Activated T-cell treated with anti-CD3 and anti-CD28 coated beads for 1 hour (primary cell): ENCODE measurements at places on chromosomes 11 and 22.
A peak's percentile ranks its signal among the peaks of the same experiment; 100 is the strongest.

DNA sequence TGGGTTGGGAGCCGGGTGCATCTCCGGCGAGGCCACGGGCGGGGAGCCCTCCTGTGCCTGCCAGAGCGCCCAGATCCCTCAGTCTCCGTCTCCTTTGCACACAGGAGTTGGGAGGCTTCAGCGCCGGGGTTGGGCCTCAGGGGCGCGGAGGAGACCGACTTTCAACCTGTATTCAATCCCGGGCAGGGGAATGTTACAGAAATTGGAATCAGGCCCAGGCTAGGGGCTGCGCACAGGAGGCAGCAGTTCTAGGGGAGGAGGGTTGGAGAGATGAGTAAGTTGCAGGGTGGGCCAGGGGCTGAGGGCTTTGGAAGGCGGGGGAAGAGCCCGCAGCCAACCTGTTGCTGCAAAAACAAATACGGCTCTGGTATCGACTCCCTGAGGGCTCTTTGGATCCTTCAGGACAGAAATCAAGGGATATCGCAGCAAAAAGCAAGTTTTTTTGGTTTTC lies 640 bp upstream of the KCNA4 start:
- DNase-seq, result no peak

DNA sequence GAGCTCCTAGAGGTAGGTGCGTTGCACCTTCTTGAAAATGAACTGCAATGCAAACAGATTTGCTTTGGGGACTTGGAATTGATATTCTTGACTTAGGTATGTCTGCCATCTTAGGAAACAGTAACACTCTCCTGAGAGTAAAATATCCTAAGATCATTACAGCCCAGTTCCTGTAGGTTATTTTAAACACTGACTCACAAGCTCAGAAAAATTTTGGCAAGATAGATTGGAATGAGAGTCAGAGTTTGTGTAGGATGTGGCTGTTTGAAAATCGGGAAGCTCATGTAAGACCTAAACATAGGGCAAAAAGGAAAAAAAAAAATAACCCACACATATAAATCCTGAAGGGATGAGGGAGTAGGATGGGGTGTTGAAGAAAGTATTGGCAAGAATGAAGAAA lies 377.0 kb upstream of the LRRC4C start:
- no peak for DNase-seq

DNA sequence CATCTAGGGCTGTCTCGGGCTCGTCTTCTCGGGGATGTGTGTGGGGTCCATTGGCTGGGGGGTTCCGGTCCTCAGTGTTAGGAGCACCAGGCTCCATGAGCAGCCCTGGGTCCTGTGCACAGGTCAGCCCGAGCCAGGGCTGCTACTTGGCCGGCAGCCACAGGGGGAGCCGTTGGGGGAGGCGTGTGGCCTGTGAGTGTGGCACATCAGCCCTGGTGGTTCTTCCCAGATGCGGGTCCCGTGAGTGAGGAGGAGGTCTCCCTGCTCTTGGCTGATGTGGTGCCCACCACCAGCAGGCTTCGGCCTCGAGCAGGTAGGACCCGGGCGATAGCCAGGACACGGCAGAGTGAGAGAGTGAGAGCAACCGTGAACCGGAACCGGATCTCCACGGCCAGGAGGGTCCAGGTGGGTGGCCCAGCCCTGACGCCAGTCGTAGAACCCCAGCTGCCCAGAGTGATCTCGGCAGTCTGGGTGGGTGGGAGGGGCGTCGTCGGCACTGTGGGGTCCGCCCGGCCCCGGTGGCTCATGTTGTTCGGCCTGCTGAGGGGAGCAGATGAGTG lies 18.5 kb downstream of the IRF7 start:
- no peak for DNase-seq

GRCh38 chr11:32273931-32274330 lies 161.4 kb downstream of the WT1 start:
- DNase-seq, result no peak

GRCh38 chr22:26055693-26056092 lies 113.6 kb upstream of the SEZ6L start:
- DNase-seq, result no peak

GRCh38 chr11:8098879-8099278 lies 17.9 kb downstream of the TUB start:
- no peak for DNase-seq

DNA sequence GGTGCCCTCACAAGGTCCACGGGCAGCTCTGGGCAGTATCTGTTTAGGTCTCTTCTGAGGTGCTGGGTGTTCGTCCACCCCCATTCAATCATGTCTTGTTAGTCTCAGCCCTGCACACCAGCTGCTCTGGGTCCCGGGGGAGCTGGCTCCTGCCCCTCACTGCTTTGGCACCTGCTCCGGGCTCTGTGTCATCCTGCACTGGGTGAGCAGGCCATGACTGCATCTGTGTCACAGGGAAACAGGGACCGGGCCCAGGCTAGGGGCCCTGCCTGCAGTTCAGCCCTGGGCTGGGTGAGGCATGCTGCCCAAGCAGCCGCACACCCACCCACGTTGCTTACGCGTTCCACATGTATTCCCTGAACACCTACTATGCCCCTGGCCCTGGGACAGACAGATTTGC lies 43.9 kb downstream of the ELFN2 start:
- DNase-seq, result no peak

DNA sequence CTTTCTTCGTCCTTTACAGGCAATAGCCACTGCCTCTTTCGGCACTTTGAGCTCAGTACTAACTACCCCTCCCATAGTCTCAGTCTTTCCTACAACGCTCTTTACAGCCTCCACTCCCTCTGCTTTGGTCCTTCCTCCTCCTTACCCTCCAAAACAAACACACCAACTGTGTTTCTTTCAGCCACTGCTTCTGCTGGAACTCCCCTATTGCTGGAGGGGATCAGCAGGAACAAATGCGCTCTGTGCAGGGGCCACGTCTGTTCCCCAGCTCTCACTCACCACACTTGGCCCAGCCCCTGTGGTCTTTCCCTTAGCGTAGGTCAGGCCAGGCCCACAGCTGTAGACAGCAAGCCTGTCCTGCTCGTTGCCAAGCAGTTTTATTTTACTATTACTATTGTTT lies 42.3 kb downstream of the PC start:
- DNase-seq, result no peak

- DNase-seq, result no peak
These were observed 22.2 kb upstream of the CCDC34 start for GRCh38 chr11:27385245-27385644.

- peak; percentile 65 for DNase-seq
These were observed 3.6 kb downstream of the AHNAK start for GRCh38 chr11:62542750-62543567.

GRCh38 chr11:1873048-1873812 lies 18.5 kb downstream of the PRR33 start:
- DNase-seq, result no peak

- DNase-seq, result no peak
These were observed 49.7 kb upstream of the TTLL12 start for GRCh38 chr22:43236411-43237166.
